ENCODE measurements at places on chromosomes 13 and 19.

GRCh38 chr13:50512474-50513299 is 330.8 kb downstream of the DLEU7 start:
- no peak for DNase-seq

GRCh38 chr13:63629591-63629990 is 2213.9 kb upstream of the PCDH20 start:
- no peak for DNase-seq

DNA sequence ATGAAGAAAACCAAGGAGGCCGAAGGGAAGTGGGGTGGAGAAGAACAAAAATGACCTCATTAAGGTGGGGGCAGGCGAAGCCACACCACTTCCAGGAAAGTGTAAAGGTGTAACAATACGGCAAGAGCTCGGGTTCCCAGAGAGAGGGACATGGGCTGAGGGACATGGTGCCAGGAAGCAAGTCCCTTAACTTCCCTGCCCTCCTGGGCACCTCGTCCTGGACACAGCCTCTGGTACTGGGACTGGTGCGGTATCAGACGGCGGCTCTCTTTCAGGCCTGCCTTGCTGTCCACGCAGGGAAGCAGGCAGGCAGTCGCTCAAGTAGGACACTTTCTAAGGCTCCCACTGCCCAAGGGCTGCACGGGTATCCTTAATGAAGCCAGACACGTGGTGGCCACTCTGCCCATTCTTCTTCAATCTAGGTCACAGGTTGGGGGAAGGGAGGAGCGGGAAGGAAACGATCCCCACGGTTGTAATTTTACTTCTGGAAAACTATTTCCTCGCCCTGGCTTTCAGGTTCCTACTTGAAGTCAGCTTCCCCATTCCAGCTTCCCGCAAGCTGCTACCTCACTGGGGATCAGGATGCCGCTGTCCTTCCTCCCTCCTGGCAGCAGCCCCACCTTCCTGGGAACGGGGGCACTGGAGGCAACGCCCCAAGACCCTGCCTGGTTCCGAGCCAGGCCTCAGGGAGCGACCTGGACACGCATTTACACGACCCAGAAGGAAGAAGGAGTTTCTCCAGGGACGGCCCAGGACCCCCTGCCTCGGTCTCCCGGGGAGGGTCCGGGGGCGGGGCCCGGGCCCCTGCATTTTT is 1.2 kb downstream of the AP3D1 start:
- DNase-seq = no peak

GRCh38 chr13:113152691-113152983 is 5.8 kb upstream of the PROZ start:
- DNase-seq = no peak
